Omental fat pad (tissue), 4 donors: ENCODE measurements at places on chromosomes 4 and X. TPM values are rescaled to one million over a fixed set of nuclear protein-coding genes. Genes with fewer than 3 reads are reported as not detected.

Gene FHL1
- total RNA-seq = 361 TPM

Gene NCAPG
- total RNA-seq = 2.3 TPM

Gene FGFR3
- 3.5 TPM for total RNA-seq

Gene TMLHE
- total RNA-seq = 22.7 TPM

Gene NRK
- total RNA-seq = 0.96 TPM

Gene GPRASP1
- 9.1 TPM for total RNA-seq

Gene RPL36A
- 739 TPM for total RNA-seq

Gene ZXDA
- 5.4 TPM for total RNA-seq

Gene PGRMC1
- total RNA-seq = 226 TPM

Gene NHSL2
- 20.2 TPM for total RNA-seq

Gene HHIP
- 1.6 TPM for total RNA-seq

Gene C4orf50
- not detected for total RNA-seq

Gene GUCY1B1
- 5.8 TPM for total RNA-seq

Gene AFF2
- 16.7 TPM for total RNA-seq

Gene AMTN
- not detected for total RNA-seq

Gene CPEB2
- 12.9 TPM for total RNA-seq

Gene DMRTC1B
- total RNA-seq = not detected

Gene APELA
- total RNA-seq = not detected

Gene CWH43
- total RNA-seq = not detected

Gene CYTL1
- total RNA-seq = 1.1 TPM

Gene RBM46
- not detected for total RNA-seq

Gene FAT4
- total RNA-seq = 16.6 TPM

Gene ANOS1
- 3.5 TPM for total RNA-seq

Gene LRRC66
- 0.09 TPM for total RNA-seq

Gene SHISA3
- total RNA-seq = 5.8 TPM

Gene MTMR8
- total RNA-seq = 0.65 TPM

Gene GLRA3
- not detected for total RNA-seq

Gene CDK16
- 104 TPM for total RNA-seq

Gene TMPRSS11F
- total RNA-seq = not detected

Gene LCORL
- 13.9 TPM for total RNA-seq

Gene BEND4
- total RNA-seq = not detected

Gene PJA1
- 28.1 TPM for total RNA-seq

Gene ADAMTS3
- total RNA-seq = 0.47 TPM

Gene DNASE1L1
- total RNA-seq = 41.2 TPM

Gene PGRMC2
- total RNA-seq = 77.4 TPM

Gene TCEAL7
- 2.0 TPM for total RNA-seq

Gene F11
- total RNA-seq = not detected

Gene EMCN
- total RNA-seq = 27.8 TPM

Gene GAB3
- 17.7 TPM for total RNA-seq

Gene SPRY1
- 308 TPM for total RNA-seq

Gene H2BW2
- not detected for total RNA-seq

Gene GUCY1A1
- total RNA-seq = 15.4 TPM

Gene F8A2
- not detected for total RNA-seq

Gene USP51
- 1.9 TPM for total RNA-seq
